Kasumi-1 (cell line): ENCODE measurements at places on chromosomes 7 and 10.

DNA sequence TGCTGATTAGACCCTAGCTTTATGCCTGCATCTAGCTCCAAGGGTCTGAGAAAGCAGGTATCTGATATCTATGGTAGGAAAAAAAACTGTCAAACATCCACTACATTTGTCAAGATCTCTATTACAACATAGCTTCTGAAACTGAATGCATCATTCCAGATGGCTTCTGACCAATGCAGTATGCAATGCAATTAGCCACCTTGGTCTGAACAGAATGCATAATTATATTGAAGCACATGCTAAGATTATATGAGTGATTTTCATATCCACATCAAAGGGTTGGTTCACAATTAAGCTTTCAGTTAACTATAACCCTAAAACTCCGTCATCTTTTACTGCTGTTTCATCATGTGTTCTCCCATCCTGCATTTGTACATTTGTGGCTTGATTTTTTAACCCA lies 271.4 kb downstream of the POLR1F start:
- no peak for DNase-seq

GRCh38 chr10:132810141-132810806 lies 24.3 kb upstream of the NKX6-2 start:
- no peak for DNase-seq

DNA sequence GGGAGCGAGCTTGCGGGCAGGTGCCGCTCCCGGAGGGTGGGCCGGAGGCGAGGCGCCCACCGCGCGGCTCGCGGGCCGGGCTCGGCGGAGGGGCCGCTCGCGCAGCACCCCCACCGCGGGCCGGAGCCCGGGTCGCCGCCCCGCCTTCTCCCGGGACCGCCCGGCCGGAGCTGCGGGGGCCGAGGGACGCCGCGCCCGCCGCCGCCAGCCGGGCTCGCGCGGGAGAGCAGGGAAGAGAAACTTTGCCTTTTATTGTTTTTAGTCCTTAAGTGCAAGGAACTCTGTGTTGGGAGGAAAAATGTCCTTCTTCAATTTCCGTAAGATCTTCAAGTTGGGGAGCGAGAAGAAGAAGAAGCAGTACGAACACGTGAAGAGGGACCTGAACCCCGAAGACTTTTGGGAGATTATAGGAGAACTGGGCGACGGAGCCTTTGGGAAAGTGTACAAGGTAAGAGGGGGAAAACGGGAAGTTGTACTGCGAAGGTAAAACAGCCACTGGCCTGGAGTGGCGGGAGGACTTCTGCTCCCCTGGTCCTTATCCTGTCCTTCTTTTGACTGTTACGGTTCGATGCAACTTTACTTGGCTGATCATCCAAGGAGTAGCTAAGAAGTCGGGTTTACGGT lies 620 bp downstream of the SLK start:
- DNase-seq, result peak; percentile 79

GRCh38 chr7:158672975-158673374 lies 31.6 kb downstream of the NCAPG2 start:
- DNase-seq, result no peak

DNA sequence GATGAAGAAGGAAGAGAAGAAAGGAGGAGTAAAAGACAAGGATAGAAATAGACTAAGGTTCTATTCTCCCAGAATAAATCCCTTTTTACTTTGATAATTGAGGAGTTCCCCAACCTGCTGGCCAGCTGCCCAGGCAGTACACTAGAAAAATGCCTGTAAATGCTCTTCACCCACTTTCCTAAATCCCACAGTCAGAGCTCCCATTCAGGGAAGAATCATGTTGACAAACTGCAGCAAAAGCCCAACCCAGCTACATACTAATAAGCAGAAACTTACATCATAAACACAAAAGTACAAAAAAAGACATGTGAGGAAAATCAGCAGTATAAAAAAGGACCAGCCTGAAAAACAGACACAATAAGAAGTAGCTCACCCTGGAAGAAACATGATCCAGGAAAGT lies 15.8 kb upstream of the KDM7A start:
- DNase-seq, result no peak

DNA sequence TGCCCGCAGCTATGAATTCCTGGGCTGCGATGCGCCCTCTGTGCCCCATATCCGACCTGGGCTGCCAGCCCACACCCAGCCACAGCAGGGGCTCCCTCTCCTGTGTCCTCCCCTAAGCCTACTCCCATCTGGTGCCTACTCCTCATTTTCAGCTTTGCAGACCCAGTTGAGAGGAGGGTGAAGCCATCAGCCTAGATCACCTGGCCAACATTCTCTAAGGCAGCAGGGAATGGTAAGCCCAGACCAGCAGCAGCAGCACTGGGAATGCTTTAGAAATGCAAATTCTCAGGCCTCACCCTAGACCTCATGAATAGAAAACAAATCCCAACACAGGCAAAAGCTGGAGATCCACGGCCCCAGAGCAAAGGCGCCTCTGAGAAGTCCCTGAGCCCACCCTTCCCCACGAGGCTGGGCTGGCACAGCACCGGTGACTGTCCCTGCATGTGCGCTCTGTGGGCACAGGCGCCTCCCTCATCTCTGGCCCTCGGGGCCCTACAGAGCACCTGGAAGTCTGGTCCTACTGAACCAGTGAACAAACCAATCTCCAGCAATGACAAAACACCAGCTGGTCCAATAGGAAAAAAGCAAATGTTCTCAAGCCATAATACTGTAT lies 161.4 kb downstream of the GFRA1 start:
- no peak for DNase-seq

GRCh38 chr10:3797750-3798149 lies 12.7 kb upstream of the KLF6 start:
- no peak for DNase-seq

- no peak for DNase-seq
Observed at GRCh38 chr7:70005891-70006260, 407.6 kb downstream of the AUTS2 start.

GRCh38 chr10:110162741-110163145 lies 44.7 kb upstream of the MXI1 start:
- DNase-seq, result peak; percentile 30

DNA sequence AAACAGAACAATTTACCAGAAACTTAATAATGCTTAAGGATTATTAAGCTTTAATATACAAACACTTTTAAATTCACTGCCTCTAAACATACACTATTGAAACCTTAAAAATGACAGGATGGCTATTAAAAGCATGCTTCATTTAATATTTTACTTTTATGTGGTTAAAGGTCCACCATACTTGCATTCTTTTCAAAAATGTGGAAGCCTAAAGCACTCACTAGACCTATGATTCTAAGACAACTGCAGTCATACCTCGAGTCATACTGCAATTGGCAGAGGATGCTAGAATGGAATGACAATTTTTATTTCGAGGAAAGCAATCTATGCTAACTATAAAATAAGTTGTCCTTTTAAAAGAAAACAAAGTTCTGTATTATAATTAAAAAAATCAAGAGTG lies 85.3 kb downstream of the PIP4K2A start:
- no peak for DNase-seq

- peak; percentile 75 for DNase-seq
Observed at GRCh38 chr10:124648738-124649137, 95.4 kb downstream of the FAM53B start.

DNA sequence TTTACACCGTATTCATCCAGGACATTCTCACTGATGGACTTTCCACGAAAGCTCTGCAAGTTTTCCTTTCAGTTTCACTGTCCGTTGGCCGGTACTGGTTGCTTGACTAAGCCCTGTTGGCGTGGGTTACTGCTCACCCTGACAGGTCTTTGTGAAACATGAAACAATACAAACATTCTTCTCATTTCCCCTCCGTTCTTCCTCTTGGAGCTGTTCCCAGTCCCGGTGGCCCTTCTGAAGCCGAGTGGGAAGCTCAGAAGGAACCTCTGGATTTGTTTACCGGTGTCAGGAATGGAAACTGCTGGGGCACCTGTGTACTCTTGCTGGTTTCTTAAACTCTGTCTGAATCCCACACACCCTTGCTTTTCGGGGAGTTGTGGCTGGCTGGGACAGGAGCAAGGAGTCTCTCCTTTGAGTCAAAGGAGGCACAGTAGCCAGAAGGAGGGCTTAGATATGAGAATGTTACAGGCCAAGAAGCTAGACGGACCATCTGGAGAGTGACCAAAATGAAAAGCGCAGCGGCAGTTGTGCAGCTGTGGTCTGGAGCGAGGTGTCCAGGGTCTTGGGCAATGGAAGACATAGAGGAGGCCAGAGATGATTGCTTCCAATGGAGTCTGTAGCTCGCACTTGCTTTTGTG lies 45.7 kb downstream of the LYZL2 start:
- DNase-seq, result peak; percentile 22

DNA sequence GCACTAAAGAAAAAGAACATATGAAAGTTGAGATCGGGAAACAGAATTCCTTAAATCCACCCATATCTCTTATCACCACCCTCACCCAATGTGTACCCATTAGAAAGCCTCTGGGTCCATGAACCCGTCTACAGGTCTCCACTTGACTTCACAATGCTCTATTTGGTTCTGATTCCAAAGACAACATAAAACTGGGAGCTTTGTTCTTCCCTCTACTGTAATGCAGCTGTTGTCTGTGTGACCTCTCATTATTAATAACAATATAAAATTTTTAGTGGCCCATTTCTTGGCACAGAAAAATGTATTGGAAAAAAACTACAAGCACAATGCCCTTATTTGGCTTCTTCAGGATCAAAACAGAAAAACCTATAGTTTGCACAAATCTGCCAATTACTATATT lies 30.0 kb downstream of the DOCK4 start:
- no peak for DNase-seq

- no peak for DNase-seq
Observed at GRCh38 chr10:96863922-96864543, 31.9 kb downstream of the LCOR start.

DNA sequence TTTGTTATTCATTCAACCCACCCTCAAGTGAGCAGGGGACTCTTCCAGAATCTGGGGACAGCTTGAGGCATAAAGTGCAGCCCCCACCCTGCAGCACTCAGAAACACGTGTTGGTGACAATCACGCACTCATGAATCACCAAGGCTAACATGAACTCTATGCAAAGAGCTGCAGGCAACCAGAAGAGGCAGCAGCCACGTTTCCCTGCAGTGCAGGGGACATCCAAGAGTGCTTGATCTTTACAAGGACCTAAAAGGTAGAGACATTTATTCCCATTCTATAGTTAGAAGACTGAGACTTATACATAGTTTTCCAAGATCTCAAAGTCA lies 135.2 kb upstream of the GDF10 start:
- DNase-seq, result no peak

- no peak for DNase-seq
Observed at GRCh38 chr7:125136755-125137532, 207.3 kb upstream of the POT1 start.

DNA sequence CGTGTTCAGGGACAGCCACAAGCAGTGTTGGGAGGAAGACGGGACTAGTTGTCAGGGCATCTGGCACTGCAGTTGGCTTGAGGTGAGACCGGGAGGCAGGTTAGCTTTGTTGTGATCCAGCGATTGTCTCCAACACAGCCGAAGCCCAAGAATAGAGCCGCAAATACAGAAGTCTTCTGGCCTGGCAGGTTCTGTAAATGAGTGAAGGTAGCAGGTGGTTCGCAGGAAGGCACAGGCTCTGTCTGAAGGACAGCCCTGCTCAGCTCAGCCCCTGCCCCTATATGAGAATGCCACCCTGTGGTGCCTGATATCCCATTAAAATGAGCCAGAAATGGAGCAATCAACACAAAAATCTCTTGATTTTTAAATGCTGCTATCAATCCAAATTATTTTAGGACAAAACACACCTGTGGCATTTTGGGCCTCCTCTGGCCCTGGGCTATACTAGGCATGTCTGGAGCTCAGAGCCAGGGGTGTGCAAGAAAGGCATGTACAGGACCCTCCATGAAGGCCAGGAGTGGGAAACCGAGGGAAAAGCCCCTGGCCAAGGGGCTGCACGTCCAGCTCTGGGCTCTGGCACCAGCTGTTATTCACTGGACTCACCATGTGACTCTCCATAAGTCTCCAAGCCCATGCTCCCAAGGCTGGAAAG lies 11.2 kb upstream of the C10orf71 start:
- no peak for DNase-seq

GRCh38 chr10:78867555-78867939 lies 201.2 kb upstream of the ZMIZ1 start:
- no peak for DNase-seq

DNA sequence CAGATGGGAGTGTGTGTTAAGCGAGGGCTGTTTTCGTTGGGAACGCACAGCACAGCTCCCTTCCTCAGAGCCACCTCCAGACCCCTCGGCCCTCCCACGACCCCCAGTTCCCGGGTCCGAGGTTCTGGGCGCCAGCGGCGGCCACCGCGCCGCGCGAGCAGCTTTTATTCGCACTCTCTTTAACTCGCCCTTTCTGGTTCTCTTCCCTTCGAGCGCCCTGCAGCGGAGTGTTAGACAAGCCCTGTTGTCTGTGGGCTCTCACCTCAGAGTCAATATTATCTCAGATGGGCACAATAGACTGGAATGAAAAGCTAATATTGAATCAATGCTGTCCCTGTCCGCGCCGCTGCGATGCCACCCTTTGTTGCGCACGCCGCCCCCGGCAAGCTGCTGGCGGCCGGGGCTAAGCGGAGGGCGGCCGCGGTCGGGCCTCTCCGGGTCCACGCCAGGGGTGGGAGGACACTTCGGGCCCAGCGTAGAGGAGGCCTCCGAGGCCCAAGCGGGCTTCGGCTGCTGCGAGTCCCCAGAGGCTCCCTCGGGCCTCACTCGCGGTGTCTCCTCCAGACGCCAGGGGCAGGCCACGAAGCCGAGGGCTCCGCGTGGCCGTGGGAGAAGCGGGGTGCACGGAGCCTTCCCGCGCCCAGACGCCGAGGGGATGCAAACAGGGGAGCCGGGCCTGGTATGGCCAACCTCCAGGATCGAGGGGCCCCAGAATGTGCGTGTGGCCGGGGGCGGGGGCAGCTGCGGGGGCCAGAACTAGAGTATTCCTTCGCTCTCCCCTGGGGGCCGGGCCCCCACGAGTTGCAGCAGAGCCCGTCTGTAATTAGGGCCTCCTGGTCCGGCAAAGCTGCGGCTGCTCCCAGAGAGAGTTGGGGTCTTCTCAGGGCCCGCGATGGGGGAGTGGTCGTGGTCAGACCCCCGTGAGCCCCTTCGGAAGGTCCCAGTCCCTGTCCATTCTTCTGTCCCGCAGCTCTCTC lies 7.9 kb upstream of the EMX2 start:
- DNase-seq, result no peak

GRCh38 chr7:150788474-150789269 lies 11.5 kb downstream of the TMEM176B start:
- no peak for DNase-seq

DNA sequence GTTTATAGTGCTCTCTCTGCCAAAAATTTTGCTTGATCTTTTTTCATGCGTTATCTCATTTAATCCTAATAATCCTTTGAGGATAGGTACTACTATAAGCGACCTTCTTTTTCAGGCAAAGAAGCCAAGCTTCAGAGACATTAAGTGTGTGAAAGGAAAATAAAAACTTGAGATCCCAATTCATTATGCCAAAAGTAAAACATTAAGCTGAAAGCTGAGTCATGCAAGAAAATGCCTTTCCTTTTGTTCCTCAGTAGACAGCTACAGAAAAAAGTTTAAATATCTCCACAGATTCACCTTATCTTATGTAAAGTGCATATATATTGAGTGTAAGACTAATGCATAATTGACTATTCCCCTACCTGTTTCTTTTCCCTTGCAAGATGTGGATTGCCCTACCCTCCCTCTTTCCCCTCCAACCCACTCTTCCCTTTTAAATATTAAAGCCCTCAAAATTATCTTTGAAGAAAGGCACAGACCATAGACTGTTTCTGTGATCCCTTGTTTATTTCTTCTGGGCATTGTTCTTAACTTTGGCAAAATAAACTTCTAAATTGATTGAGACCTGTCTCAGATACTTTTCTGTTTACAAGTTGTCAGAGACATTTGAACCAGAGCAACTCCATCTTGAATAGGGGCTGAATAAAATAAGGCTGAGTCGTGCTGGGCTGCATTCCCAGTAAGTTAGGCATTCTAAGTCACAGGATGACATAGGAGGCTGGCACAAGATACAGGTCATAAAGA lies 1139.9 kb upstream of the LRRN3 start:
- DNase-seq, result no peak

- no peak for DNase-seq
Observed at GRCh38 chr10:3902054-3902808, 117.2 kb upstream of the KLF6 start.
